GM04504 (cell line): ENCODE measurements at places on chromosomes 1 and 21.

- DNase-seq, result no peak
Observed at GRCh38 chr1:161933592-161934588, 89.8 kb downstream of the OLFML2B start.

GRCh38 chr1:32622806-32623681, 27.3 kb downstream of the ZBTB8OS start:
- DNase-seq, result no peak

DNA sequence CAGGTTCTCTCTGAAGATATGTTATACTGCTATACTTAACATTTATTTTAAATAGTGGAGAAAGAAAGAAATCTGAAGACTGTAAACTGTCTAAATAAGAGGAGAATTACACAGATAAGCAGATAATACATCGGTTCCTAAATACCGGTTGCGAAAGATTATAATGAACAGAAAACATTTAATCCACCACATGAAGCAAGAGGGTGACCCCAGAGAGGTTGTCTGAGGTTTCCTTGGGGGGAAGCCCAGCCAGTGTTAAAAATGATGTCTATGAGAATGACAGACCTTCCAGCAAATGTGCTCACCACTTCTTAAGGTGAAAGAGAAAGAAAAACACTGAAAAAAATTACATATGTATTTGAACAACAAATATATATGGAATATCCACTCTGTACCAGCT, 356.4 kb upstream of the KAZN start:
- no peak for DNase-seq

- no peak for DNase-seq
Observed at GRCh38 chr1:8600336-8600735, 217.1 kb downstream of the RERE start.

GRCh38 chr1:234589854-234590620, 19.9 kb downstream of the IRF2BP2 start:
- no peak for DNase-seq

- no peak for DNase-seq
Observed at GRCh38 chr1:31755197-31755611, 8.9 kb downstream of the ADGRB2 start.

GRCh38 chr1:47611992-47612391, 174.1 kb downstream of the FOXD2 start:
- DNase-seq, result no peak

DNA sequence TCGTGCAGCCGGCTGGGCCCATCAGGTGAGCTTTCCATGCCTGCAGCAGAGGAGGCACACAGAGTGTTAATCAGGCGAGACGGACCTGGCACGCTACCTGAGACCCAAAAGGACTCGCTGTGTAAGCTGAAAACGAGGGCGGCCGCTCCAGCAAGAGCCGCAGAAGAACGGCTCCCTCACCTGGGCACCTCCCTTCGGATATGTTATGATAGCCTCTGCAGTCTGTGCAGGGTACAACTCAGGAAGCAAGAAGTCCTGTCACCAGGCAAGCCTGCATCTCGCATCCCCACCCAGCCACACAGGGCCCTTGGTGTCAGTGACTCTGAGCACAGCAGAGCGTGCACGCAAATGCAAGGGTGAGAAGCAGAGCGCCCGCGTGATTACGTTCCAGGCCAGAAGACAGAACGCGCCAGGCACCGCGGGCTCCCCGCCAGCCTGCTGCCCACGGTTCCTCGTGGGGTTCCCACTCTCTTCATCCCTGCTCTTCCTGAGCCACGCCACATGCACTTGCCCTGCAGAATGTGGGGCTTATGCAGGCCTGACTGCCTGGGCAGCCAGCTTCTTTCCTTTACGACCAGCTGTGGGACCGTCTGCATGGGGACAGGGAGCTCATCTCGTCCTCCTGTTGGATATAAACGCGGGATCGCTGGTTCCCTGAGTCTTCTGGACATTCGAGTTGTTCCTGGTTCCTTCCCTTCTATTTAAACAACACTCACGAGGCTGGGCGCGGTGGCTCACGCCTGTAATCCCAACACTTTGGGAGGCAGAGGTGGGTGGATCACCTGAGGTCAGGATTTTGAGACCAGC, 20.2 kb upstream of the LRRC47 start:
- DNase-seq, result no peak

GRCh38 chr1:39088658-39089057, 62.5 kb downstream of the NDUFS5 start:
- DNase-seq, result no peak

- no peak for DNase-seq
Observed at GRCh38 chr1:207962716-207963426, 51.9 kb upstream of the CD34 start.

- no peak for DNase-seq
Observed at GRCh38 chr1:6944434-6944833, 159.2 kb downstream of the CAMTA1 start.

- no peak for DNase-seq
Observed at GRCh38 chr1:206705726-206706297, 21.1 kb downstream of the MAPKAPK2 start.

DNA sequence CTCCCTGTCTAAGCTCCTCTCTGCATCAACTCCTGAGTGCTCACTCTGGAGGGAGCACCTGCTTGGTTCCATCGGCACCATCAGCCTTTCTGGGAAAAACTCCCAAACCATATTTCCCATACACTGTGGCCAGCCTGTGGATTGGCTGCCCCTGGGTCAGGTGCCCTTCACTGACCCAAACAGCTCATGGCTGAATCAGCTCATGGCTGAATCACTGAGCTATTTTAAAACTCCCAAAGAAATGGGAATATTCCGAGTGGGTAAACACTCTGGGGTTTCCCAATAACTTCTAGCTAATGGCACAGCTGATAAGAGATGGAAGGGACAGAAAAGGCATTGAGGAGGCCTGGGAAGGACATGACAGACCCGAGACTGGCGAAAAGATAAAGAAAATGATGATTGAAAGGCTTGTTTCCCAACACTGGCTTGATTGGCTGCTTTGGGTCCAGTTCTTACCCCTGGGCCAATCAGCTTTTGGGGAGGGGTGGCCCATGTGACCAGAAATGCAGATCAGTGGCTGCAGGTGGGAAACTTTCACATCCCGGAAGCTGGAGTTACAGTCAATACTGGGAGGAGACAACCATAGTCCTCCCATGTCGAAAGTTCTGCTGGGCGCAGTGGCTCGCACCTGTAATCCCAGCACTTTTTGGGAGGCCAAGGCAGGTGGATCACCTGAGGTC, 37.3 kb upstream of the KAZN start:
- DNase-seq, result no peak

- DNase-seq, result no peak
Observed at GRCh38 chr1:15139654-15140350, 13.7 kb upstream of the TMEM51 start.

DNA sequence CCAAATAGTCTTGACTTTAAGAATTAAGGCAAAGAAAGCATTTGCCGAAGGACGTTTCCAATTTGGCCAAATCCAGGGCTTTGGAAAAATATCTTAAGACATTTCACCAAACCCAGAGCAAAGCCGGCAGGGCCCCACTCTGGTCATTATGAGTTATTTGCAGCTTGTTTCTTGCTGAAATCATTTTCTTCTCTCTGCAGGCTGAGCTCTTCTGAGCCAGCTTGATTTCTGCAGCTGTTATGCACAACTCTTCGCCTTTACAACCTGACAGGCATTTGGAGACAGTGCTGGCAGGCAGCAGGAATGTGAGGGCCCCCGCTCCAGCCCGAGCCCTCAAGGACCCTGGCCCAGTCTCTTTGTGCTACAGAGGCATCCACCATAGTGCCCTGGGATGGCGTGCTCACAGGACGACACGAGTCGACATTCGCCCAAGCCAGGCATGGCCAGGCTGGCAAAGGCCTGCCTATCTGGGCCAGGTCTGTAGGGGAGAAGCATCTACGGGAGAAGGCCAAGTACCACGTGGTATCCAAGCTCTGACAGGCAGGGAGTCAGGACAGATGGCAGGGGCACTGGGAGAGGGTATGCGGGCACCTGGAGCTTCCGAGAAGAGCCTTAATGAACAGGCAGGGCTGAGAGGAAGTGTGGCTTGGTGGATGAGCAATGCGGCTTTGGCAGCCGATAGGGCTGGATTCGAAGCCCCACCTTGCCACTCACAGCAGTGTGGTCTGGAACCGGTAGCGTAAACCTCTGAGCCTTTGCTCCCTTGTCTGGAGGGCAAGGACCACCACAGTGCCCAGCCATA, 32.3 kb downstream of the SYF2 start:
- no peak for DNase-seq

GRCh38 chr1:1939296-1940122, 20.4 kb upstream of the TMEM52 start:
- DNase-seq, result no peak
